ENCODE measurements at places on chromosomes 12 and 14. TPM values are rescaled to one million over a fixed set of nuclear protein-coding genes. Genes with fewer than 3 reads are reported as not detected.

Gene PRR4
- total RNA-seq = 0.69 TPM

Gene KRT79
- not detected for total RNA-seq

Gene HECTD1
- 142 TPM for total RNA-seq

Gene HOXC6
- total RNA-seq = not detected

Gene CPSF6
- total RNA-seq = 114 TPM

Gene SDR9C7
- total RNA-seq = 0.28 TPM

Gene KRT71
- total RNA-seq = not detected

Gene DAAM1
- total RNA-seq = 22.5 TPM

Gene LGR5
- 0.71 TPM for total RNA-seq

Gene NEUROD4
- 0.62 TPM for total RNA-seq

Gene CLEC1A
- total RNA-seq = not detected

Gene MCRS1
- total RNA-seq = 91.5 TPM

Gene STXBP6
- total RNA-seq = 5.9 TPM

Gene BAG5
- 19.4 TPM for total RNA-seq

Gene TAS2R50
- total RNA-seq = 2.4 TPM

Gene CKAP4
- 64.3 TPM for total RNA-seq

Gene SERPINA5
- total RNA-seq = 3.5 TPM

Gene TCTN1
- total RNA-seq = 42.7 TPM

Gene KRT83
- total RNA-seq = not detected

Gene SDSL
- total RNA-seq = 3.1 TPM

Gene OTX2
- 453 TPM for total RNA-seq

Gene GLT8D2
- total RNA-seq = 1.9 TPM

Gene NAV3
- total RNA-seq = 6.1 TPM

Gene LMNTD1
- not detected for total RNA-seq

Gene RNASE3
- not detected for total RNA-seq

Gene ATXN3
- total RNA-seq = 39.7 TPM

Gene CHGA
- 0.77 TPM for total RNA-seq

Gene SAMD15
- 2.2 TPM for total RNA-seq

Gene SRRM4
- total RNA-seq = 0.34 TPM

Gene GPRC5D
- not detected for total RNA-seq

Gene MYF6
- 0.43 TPM for total RNA-seq

Gene STAC3
- 5.1 TPM for total RNA-seq

Gene ARHGEF25
- total RNA-seq = 17.3 TPM

Gene TAS2R10
- total RNA-seq = 0.87 TPM

Gene NDUFA9
- 46.4 TPM for total RNA-seq

Gene ENDOU
- not detected for total RNA-seq

Gene MYO1A
- not detected for total RNA-seq

Gene FOXA1
- total RNA-seq = 0.99 TPM

Gene KRT6A
- not detected for total RNA-seq

Gene DAO
- not detected for total RNA-seq

Gene PZP
- not detected for total RNA-seq

Gene CLEC1B
- not detected for total RNA-seq

Gene ACTN1
- total RNA-seq = 97.7 TPM

Gene CMKLR1
- not detected for total RNA-seq

Gene LAG3
- 2.9 TPM for total RNA-seq

Gene FGF23
- 0.58 TPM for total RNA-seq

Gene GNB3
- 7.6 TPM for total RNA-seq

Gene CLEC2A
- total RNA-seq = not detected

Gene RNU4-1
- under 0.01 TPM for total RNA-seq

Gene LRRK2
- total RNA-seq = 0.03 TPM

Gene TAS2R13
- 2.4 TPM for total RNA-seq

Gene TEX52
- not detected for total RNA-seq

Gene KCNA1
- total RNA-seq = 1.4 TPM

Measured in neural progenitor cell (in vitro differentiated cells).